ENCODE measurements at places on chromosomes 5 and 9. TPM values are rescaled to one million over a fixed set of nuclear protein-coding genes. Genes with fewer than 3 reads are reported as not detected.

DNA sequence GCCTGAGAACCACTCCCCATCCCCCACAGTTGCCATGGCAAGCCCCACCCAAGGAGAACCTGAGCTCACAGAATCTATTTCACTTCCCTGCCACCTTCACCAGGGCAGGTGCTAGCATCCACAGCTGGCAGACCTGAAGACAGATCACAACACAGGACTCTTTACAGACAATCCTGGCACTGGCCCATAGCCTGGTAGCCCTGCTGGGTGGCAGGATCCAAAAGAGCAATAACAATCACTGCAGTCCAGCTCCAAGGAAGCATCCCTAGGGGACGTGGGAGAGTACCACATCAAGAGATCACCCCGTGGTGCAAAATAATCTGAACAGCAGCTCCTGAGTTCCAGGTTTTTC, 463.2 kb upstream of the PIK3R1 start:
- no peak for DNase-seq

DNA sequence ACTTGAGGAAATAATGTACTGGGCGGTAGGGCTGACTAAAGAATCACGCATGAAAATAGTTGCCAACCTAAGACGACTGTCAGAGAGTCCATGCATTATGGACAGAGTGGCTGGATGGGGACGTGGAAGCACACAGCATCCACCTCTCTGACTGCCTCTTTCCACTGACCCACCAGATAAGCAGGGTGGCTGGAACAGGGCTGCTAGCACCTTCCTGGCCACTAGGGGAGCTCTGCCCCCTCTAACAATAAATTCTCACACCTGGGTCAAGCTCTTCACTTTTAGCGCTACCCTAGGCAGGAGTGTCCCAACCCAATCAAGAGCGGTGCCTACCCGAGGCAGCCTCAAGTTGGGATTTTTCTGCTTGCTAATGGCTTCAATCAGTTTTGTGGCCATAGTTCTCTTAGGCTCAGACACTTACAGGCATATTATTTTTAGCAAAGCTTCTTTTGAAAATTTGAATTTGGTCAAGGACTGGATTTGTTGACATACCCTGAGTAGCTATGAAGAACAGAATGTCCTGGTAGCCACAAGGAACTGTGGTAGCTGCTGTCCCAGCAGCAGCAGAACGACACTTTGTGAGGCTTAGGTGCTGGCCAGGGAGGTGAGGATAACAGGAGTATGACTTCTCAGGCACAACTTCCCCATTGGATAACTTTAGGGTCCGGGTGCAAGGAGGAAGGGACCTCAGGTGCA, 6.9 kb upstream of the TPM2 start:
- no peak for DNase-seq

GRCh38 chr9:21579247-21579671, 97.1 kb upstream of the IFNE start:
- no peak for DNase-seq

Gene AQP7
- 1.2 TPM for polyA plus RNA-seq

DNA sequence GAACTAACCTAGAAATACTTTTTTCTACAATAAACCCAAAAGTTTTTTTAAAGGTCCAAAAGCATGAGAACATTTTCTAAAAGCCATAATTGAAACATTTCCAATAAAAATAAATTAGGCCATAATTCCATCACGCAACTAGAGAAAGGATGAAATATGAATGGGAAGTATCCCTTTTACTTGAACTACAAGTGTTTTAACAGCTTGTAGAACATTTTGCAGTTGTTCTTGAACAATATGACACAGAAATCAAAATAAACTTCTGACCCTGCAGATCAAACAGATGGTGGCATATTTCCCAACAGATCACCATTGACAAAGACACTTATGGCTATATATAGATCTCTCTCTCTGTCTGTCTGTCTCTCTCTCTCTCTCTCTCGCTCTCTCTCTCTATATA, 624.4 kb downstream of the PSAT1 start:
- no peak for DNase-seq
